ENCODE measurements at places on chromosomes 12 and 14.

GRCh38 chr12:119301379-119301778 is 33.1 kb upstream of the CCDC60 start:
- DNase-seq: no peak

GRCh38 chr14:75859746-75860145 is 122.0 kb downstream of the TGFB3 start:
- no peak for DNase-seq

GRCh38 chr12:105864901-105865300 is 273.9 kb downstream of the NUAK1 start:
- no peak for DNase-seq

GRCh38 chr12:49292729-49293055 is 2.3 kb upstream of the PRPH start:
- no peak for DNase-seq

DNA sequence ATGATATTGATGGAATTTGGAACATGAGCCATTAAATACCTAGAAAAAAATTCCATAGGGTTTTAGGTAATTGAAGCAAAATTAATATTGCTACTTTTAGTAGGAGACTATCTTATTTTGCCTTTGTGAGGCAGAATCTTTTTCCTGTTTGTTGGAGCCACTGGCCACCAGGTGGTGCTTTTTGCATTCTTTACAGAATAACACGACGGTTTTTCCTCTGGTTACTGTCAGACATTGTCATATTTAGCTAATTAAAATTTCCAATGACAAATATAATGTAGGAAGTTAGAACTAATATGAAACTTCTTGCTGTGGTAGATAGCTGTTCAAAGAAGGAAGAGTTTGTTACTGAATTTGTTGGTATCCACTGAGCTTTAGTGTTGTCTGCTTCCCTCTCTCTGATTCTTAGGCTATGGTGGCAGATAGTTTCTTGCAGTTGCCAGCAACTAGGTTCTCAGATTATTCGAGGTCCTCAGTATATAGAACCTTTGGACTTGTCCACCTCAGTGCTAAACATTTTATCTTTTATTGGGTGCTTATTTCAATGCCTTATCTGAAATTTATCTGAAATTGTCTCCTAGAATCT is 25.7 kb downstream of the RAB21 start:
- peak; percentile 51 for DNase-seq

DNA sequence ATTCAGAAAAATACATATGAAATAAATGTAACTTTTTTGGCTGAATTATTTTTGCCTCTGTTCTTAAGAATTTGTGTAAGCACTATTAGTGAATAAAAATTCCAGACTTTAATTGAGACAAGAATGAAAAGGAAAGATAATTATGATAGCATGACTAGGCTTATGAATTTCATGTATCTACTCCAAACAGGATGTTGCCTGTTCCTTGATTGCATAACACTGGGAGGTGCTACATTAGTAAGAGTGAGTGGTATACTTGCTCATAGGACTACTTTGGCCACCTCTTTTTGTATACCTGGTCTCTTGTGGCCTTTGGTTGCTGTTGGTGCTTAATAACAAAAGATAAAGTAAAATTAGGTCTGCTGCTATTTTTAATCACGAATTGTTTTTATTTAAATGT is 112.8 kb downstream of the NAV3 start:
- DNase-seq: no peak

GRCh38 chr14:39988939-39989338 is 556.7 kb upstream of the FBXO33 start:
- peak; percentile 0 for DNase-seq

- no peak for DNase-seq
Observed at GRCh38 chr14:90844321-90844720, 28.1 kb upstream of the TTC7B start.

GRCh38 chr12:50765095-50765911 is 1.4 kb downstream of the ATF1 start:
- DNase-seq: peak; percentile 62

- DNase-seq: peak; percentile 90
Observed at GRCh38 chr14:24195186-24196070, at the start of gene TM9SF1. TM9SF1 (minus strand) TSS chr14:24195441; CDS start chr14:24195019, 422 bp downstream.

- DNase-seq: no peak
Observed at GRCh38 chr14:104705340-104706047, 16.1 kb downstream of the INF2 start.

DNA sequence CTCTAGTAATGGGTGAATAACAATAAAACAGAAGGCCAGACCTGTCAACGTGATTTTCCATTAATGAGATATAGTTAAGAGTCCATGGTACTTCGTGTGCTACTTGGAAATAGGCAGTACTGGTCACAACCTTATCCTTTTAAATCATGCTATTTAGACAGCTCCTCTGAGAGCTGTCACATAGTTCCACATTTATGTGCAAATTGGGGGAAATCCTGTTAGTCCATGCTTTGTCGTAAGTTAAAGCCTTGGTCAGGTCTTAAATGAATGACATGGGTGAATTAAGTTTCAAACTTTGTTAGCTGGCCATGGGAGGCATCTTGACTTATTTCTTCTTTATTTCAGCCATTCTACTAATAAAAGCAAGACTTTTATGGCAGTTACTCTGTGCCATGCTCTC is 11.9 kb upstream of the BHLHE41 start:
- no peak for DNase-seq

- DNase-seq: no peak
Observed at GRCh38 chr12:1630133-1630826, 1.2 kb downstream of the WNT5B start.

GRCh38 chr12:49451468-49452259 is 84.4 kb downstream of the SPATS2 start:
- DNase-seq: no peak

DNA sequence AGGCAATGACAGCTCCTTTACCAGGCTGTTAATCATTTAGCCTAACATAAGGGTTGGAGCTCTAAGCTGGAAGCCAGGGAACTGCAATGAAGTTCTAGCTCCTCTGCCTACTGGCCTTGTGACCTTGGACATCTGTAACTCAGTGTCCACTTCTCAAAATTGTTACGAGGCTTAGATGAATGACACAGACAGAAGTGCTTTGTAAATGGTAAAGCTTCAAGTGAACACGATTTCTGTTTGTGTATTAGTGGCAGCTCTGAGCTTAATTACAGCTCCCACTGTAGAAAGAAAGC is 122.8 kb downstream of the EML1 start:
- no peak for DNase-seq

GRCh38 chr12:55619354-55620138 is 17.1 kb upstream of the OR10P1 start:
- DNase-seq: peak; percentile 77

DNA sequence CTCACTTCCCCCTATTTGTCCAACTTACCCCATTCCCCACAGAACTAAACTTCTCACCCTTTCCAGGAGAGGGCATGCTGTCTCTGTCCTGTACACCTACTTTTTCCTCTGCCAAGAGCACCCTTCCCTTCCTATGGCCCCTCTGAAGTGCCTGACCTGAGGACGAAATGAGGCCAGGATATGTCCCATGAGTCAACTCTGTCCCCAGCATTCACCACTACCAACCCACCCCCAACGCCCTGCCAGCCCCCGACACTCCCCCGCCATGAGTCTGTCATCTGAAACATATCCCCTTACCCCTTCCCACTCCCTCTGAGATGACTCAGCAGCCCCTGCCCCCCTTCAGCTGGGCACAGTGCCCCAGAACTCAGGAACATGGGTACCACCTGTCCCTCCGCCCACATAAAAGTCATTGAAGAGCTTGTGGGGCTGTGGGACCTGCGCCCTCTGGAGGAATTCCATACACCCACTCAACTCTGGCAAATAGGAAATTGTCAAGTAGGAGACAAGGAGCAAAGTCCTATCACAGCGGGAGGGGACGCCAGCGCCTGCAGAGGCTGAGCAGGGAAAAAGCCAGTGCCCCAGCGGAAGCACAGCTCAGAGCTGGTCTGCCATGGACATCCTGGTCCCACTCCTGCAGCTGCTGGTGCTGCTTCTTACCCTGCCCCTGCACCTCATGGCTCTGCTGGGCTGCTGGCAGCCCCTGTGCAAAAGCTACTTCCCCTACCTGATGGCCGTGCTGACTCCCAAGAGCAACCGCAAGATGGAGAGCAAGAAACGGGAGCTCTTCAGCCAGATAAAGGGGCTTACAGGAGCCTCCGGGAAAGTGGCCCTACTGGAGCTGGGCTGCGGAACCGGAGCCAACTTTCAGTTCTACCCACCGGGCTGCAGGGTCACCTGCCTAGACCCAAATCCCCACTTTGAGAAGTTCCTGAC is 26.3 kb downstream of the ITGA7 start:
- DNase-seq: no peak

GRCh38 chr12:21694660-21695059 is 37.0 kb upstream of the LDHB start:
- DNase-seq: no peak

DNA sequence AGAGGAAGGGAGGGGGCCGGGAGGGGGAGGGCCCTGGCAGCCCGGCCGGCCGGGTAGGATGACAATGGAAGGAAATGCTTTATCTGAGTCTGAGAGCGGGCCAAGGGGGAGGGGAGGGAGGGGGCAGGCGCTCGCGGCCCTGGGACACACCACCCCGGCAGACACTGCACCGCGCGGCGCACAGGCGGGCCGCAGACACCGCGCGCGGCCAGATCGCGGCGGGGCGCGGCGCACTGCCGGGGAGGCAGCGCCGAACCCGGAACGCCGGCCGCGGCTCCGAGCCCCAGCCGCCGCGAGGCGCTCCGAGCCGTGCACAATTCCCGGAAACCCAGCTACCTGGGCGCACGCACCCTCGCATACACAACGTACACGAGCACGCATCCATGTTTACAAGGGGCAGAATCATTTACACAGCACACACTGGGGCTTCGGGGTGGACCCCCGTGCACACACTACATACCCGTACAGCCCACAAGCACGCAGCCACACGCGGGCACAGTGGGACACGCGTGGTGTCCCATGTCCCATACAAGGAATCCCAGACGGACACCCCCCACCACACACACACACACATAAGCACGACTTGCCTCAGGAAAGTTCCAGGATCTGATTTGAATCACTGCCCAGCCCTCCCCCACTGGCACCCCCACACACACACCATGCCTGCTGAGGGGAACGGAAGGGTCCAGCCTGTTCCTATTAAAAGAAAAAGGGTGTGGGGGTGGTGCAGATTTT is at the start of gene HDAC7:
Gene HDAC7 (minus strand): TSS at position 8 of the 735 bp plus-strand sequence. CDS start 118 bp downstream, outside the sequence.
- DNase-seq: peak; percentile 84

- DNase-seq: no peak
Observed at GRCh38 chr12:10131111-10131690, 1.2 kb upstream of the CLEC7A start.

- DNase-seq: no peak
Observed at GRCh38 chr14:97946240-97946639, 1149.1 kb downstream of the VRK1 start.

DNA sequence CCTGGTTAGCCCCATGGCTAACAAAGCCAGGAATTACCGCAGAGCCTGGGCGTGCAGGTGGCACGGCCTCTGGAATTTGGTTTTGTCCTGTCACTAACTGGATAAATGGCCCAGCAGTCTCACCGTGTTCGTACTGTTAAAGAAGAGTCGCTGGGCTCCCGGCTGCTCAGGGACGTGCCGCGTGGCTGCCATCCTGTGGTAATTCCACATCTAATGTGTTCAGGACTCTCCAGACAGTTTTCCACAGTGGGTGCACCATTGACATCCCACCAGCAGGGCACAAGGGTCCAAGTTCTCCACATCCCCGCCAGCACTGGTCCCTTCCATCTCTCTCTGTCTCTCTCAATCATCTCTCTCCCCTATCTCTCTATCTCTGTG is 19.6 kb downstream of the NOC4L start:
- no peak for DNase-seq

- no peak for DNase-seq
Observed at GRCh38 chr14:96888158-96888557, 91.0 kb downstream of the VRK1 start.

DNA sequence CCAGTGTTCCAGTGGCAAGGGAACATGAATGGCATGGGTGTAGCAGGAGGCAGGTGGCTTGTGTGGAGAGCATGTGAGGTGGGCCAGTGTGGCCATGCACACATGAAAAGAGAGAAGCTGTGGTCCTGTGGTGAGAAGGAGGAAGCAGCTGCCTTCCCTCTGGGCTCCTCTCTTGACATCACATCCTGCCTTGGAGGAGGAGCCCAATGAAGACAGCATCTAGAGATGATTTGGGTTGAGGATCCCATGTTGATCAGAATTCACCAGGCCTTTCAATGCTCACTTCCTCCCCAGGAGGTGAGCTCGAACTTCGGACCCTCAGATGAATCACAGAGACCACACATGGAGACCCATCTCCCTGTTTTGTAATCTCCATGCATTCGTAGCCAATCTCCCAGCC is 82.6 kb downstream of the LRRC74A start:
- DNase-seq: peak; percentile 48

DNA sequence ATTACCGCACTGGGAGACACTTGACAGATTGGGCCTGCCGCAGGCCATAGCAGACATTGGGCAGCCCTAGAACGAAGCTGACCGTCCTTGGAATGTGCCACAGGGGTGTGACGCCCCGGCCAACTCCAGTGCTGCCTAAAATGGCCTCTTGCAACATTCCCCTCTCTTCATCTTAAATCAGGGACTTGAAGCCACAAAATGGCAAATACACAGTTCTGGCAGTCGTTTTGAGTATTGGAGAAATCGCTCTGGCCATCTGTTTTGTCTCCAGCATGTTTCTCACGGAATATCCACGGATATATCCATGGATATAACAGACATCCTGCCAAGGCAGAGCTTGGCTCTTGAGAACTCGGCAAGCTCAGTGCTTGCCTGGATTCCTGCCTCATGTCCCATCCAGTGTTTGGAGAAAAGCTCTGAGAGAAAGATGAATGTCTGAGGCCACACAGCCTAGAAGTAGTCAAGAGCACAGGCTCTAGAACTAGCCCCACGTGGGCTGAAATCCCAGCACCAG is 158.4 kb downstream of the CHST11 start:
- DNase-seq: no peak

DNA sequence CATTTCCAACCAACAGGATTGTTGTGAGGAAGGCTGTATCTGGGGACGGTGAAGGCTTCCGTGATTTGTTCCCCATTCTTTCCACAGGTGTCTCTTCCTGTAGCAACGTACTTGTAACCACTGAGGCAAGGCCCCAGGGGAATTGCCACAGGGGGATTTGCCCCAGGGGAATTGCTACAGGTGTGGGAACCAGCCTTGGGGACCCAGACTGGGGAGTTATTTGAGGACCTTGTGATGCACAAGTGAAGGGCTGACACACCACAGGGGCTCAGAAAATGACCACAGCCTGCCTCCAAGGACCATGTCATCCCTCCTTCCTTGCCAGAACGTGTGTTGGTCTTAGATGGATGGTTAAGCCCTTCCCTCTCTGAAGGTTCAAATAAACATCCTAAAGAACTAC is 131.4 kb upstream of the RGS6 start:
- no peak for DNase-seq

- DNase-seq: no peak
Observed at GRCh38 chr12:6691473-6691872, 2.3 kb upstream of the ZNF384 start.

DNA sequence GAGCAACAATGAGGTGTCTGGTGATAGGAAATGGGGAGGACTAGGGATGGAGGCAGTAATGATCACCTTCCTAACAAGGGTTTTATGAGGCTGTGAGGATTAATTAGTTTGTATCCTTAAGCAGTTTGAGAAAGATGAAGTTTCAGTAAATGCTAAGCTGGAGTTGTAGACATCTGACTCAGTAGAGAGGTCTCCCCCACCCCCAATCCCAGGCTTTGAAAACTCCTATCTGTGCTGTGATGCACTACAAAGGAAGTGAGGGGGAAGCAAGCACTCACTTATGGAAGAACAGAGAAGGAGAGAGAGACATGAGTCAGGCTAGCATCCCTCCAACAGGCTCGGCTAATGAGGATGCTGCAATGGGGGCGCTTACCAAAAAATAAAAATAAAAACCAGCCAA is 5.5 kb upstream of the BCL11B start:
- DNase-seq: no peak
